A172 (cell line): ENCODE measurements at places on chromosomes 12 and 14.

DNA sequence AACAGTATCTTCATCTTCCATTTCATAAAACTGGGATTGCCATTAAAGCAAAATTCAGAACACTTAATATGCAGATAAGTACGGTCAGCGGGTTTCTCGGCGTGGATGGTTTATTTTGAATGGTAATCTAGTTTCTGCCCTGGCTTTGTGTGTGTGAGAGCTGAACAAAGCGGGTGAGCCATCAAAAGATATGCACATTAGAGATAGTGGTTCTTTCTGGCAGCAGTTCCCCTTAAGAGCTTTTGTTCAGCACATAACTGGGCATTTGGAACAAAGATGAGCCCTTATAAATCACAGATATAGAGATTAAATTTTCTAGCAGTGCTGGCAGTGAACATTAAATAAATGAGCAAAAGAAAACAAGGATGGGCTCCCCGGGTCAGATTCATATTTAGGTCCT lies 207.5 kb downstream of the CALM1 start:
- no peak for DNase-seq

DNA sequence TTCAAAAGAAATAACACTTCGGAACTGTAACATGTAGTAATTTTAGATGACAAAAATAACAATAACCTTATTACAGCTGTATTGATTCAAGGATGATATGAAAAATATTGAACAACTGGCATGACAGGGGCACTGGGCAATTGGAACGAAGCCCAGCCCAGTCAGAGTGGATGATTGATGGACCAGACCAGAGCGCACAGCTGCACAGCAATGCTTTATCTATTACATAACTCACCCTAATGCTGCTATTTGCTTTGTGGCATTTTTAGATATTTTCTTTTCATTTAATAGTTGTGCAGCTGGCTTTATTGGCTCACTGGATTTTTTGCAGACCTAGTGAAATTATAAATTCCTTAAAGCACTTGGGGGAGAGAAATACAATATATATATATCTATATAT lies 26.9 kb upstream of the FERMT2 start:
- DNase-seq = no peak

- no peak for DNase-seq
Observed at GRCh38 chr14:22560662-22561365, 28.2 kb downstream of the DAD1 start.

DNA sequence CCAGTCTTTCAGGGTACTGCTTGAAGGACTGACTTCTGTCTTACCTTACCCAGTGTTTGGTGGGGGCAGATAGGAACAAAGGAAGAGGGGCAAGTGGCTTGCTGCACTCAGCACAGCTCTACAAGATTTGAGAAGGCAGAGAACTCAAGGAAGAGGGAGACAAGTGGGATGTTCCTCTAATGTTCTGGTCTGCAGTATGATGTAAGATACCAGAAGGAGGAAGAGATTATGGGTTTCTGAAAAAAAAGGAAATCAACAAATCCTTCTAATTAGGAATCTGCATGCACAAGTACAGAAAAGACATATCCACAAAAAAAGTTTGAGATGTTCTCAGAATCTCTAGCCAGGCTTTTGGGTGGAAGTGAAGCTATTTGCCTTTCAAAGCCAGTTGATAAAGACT lies 37.1 kb downstream of the USP15 start:
- no peak for DNase-seq

DNA sequence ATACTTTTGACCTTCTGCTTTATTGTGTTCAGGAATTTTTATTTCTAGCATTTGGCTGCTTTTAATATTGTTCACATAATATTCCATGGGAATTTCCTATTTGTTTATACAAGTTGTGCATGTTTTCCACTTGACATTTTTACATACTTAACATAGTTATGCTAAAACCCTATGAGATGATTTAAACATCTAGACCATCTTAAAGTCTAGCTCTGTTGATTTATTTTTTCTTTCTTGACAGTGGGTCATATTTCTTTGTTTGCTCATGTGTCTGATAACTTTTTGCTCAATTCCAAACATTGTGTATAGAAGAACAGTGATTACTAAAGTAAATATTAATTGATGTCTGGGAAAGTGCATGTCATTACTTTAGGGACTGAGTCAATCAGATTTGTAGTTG lies 202.1 kb upstream of the PDZRN4 start:
- DNase-seq = no peak
